ENCODE measurements at places on chromosomes 6 and 20.
A peak's percentile ranks its signal among the peaks of the same experiment; 100 is the strongest.

DNA sequence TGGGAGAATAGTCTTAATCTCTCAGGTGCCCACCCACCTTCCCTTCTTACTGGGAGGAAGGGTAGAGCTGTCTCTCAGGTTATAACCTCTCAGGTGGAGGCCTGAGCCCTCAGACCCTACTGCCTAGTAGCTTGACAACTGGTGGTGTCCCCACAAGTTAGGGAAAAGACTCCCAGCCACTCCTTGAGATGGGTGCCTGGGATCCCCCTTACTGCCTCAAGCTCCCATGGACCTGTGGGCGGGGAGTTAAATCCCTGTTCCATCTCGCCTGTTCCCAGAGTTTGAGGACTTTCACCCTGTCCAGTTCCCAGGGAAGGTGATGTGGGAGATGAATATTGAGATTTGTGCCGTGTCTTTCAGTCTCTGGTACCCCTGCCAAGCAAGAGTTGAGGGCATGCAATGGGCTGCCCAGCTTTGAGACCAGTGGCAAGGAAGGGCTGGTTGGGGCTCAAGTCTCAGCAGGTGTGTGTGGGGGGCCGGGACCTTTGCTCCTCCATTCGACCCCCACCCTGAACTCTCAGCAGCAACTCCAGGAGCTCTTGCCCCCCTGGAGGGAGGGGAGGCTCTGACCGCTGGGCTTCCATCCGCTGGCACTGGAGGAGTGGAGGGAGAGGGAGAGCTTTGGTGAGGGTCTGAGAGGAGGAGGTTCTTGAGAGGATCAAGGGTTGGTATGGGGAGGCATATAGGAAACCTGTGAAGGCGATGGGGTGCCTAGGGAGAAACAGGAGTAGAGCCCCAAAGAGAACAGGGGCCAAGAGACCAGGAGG is 1.1 kb upstream of the PBX2 start:
- peak; percentile 20 for DNase-seq

DNA sequence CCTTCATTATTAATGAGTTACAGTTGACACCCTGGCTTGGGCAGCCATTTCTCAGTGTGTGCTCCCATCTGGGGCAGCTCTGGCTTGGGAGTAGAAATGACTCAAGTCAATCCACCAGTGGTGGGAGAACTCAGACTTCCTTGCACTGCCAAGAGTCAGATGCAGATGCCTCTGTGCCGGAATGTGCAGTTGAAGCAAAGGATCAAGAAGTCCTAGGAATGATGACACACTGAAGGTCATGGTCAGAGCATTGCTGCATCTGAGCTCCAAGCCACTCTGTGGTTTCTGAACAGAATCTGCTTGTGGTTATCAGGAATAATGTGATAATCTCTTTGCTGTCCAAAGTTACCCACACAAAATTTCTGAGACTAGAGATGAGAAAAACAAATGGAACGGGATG is 19.5 kb upstream of the PAX1 start:
- DNase-seq, result no peak

DNA sequence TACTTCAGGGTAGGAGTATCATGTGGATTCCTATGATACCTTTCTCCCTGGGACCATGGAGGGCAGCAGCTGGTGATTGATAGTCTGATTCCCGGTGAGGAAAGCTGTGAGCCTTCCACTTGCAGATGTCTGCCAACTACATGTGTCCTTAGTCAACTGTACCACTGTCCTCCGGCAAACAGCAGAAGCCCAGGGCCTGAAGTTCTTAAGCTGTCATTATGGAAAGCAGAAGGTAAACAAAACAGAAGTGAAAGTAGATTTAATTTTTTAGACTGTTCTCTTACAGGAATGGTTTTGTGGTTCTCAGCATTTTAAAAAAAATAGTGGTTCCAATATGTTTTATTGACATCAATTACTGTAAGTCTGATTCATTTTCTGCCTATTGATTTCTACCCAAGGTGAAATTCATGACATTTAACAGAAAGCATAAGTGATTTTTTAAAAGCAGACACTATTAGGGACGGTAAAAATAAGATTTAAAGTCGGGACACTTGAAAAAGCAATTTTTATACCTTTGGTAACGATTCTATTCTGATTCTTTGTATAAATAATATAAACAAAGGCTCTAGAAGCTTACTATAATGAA is 36.6 kb downstream of the PTPN1 start:
- DNase-seq, result peak; percentile 58

GRCh38 chr20:12467758-12468157 is 541.0 kb upstream of the SPTLC3 start:
- no peak for DNase-seq

GRCh38 chr6:33875141-33875581 is 71.4 kb upstream of the MLN start:
- DNase-seq, result no peak

- no peak for DNase-seq
These were observed 123.9 kb downstream of the MAP3K4 start for GRCh38 chr6:161115468-161115867.

DNA sequence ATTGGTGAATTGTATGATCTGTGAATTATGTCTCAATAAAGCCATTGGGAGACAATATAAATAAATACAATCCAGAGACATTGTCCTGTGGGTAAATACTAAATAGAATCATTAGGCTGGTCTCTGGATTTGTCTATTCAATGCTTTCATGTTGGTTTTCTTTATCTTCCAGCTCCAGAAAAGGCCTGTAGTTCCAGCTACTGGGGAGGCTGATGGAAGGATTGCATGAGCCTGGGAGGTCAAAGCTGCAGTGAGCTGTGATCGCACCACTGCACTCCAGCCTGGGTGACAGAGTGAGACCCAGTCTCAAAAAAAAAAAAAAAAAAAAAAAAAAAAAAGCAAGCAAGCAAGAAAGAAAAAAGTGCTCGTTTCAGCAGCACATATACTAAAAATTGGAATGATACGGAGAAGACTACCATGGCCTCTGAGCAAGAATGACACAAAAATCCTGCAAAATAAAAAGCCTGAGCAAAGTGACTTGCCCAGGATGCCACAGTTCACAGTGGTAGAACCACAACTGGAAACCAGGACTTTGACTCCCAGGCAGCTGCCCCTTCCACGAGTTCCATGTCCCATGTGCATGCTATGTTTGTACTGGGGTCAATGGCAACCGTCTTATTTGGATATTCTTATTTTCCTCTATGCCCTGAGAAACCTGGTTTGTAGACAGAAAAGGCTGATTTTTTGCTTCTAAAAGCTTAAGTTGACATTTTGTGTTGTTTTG is 33.6 kb upstream of the GMPR start:
- DNase-seq, result no peak

GRCh38 chr6:1436334-1437306 is 47.2 kb downstream of the FOXF2 start:
- DNase-seq, result peak; percentile 60

- DNase-seq, result no peak
These were observed 369.7 kb upstream of the FLRT3 start for GRCh38 chr20:14707026-14707680.

GRCh38 chr20:25865715-25866656 is 169.3 kb upstream of the ZNF337 start:
- peak; percentile 74 for DNase-seq

GRCh38 chr20:62454904-62455636 is 20.7 kb downstream of the GATA5 start:
- DNase-seq, result no peak

DNA sequence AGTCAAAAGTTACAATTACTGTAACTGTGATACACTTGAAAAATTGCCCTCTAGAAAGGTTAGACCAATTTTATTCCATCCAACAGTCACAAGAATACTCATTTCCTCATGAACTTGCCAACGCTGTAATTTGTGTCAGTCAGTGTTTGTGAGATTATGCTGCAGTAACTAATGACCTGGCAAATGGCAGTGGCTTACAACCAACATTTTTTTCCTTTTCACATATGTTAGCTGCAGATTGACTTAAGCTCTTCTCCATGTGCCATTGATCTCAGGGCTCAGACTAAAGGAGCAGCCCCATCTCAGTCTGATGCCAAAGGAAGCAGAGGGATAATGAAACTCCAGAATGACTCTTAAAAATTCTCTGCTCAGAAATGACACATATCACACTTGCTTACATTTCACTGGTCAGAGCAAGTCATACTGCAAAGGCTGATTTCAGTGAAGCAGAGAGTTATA is 92.3 kb upstream of the ELOVL5 start:
- no peak for DNase-seq

DNA sequence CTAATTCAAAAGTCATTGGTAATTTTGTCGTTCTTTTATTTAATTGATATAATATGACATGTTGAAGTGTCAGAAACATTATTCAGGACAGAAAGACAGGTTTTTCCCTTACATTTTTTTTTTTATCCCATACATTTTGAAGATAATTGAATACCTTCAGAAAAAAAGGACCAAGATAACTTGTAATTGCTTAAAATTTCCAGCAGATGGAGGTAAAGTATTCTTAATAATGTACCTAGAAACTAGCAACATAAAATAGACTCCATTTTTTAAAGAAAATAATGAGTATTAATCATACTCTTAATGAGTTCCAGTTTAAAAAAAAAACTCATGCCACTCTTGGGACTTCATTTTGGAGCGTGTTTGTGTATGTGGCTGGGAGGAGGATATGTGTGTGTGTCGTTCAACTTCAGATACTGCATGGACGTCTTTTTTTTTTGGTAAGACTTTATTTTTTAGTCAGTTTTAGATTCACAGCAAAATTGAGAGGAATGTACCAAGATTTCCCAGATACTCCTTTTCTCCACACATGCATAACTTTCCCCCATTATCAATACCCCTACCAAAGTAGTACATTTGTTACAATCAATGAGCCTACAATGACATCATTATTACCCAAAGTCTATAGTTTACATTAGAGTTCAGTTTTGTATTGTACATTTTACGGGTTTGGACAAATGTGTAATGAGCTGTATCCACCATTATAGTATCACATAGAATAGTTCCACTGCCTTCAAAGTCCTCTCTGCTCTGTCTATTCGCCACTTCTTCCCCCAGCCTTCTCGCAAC is 79.4 kb downstream of the ROS1 start:
- peak; percentile 38 for DNase-seq

DNA sequence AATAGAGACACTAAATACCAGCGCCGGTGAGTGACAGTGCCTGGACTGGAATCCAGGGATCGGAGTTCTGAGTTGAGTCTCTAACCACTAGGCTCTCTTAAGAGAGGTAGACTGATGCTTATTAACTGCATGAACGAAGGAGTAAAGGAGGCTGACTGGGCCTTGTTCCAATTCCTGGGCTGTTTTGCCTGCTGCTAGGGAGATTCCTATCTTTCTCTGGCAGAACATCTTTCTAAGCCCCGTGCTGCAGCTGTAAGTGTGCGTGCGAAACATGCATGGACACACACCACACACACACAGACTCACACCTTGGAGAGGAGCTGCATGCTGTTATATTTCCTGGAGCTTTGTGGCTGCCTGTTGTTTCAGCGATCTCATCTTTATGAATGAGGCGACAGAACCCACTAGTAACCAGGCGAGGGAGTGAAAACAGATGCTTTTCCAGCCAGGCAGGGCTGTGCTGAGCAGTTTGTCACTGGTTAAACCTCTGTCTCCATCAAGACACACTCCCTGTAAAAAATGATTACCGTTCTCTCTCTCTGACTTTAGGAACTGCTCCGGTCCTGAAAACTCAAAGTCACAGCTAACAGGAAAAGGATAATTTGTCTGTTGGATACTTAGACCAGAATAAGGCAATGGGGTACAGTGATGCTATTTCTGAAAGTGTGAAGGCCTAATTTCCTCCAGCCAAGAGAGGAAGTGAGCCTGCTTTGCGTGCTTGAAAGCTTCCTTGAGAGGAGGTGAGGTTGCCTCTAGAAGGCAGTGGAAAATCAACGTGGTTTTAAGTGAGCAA is 157.4 kb upstream of the ZNF217 start:
- DNase-seq, result peak; percentile 32

DNA sequence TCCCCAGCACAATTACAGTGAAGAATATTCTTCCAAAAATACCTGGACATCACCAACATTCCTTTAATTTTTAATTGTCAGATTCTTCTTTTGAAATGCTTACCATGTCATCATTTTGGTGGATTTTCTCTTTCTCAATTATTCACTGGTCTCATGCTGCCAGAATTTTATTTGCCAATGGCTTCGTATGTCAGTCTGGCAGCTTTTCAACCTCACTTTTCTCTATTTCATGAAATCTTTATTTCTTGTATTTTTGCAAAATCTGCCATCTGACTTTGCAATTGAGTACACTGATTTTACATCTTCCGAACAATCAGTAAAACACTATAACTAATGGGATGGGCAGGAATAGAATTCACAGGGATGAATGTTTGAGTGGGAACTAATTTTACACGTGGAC is 84.1 kb downstream of the BTBD9 start:
- no peak for DNase-seq

GRCh38 chr6:7087066-7087465 is 20.7 kb upstream of the RREB1 start:
- peak; percentile 17 for DNase-seq

GRCh38 chr6:40457261-40457660 is 129.9 kb downstream of the LRFN2 start:
- DNase-seq, result no peak

GRCh38 chr6:33112148-33112547 is 36.4 kb downstream of the HLA-DPB1 start:
- DNase-seq, result peak; percentile 73

GRCh38 chr6:150959166-150959565 is 93.7 kb downstream of the MTHFD1L start:
- DNase-seq, result no peak

DNA sequence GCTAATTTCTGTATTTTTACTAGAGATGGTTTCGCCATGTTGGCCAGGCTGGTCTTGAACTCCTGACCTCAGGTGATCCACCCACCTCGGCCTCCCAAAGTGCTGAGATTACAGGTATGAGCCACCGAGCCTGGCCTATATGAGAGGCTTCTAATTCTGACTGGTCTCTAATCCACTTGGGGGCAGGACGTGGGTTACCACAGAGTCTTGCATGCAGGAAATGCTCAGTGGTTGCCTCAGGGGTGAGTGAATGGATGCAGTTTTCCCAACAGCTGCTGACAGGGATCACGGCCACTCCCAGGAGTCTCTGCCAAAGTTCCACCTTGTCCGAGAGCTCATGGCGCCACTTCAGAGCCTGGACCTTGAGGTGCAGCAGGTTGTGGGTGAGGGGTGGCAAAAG is 6.4 kb upstream of the FANCE start:
- DNase-seq, result no peak

DNA sequence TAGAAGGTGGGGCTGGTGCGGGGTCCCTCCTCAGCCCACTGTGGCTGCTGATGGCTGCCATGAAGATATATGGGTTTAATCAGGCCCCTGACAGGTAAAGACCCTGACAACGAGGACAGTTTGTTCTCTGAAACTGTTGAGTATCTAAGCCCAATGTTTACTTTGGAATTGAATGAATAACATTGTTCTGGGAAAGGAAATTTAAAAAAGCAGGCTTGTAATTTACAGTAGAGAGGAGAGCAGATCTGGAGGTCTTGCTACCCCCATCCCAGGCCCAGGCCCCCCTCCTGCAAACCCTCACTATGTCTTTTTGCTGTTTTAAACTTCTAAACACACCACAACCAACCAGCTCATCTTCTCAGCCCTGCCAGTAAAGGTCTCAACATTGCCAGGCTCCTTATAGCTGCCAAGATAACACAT is 171.3 kb downstream of the CDC5L start:
- no peak for DNase-seq

DNA sequence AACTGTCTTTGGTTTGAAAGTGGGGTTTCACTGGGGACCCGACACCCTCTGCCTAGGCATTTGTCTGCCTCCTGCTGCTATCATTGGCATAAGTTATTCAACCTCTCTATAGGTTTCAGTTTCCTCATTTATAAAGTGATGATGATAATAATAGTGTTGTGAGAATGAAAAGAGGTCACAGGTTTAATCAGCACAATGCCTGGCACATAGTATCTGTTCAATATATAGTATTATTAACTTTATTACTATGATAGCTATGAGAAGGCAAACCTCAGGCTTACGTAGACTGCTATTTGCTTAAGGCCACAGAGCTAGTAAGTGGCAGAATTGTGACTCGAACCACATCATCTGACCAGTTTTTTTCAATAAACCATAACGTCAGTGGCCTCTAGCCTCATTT is 256.8 kb downstream of the CDKAL1 start:
- DNase-seq, result no peak
